ENCODE measurements at places on chromosomes 16 and 17. TPM values are rescaled to one million over a fixed set of nuclear protein-coding genes. Genes with fewer than 3 reads are reported as not detected.
A peak's percentile ranks its signal among the peaks of the same experiment; 100 is the strongest.

The LRRC75A gene
- 7.1 TPM for polyA plus RNA-seq

The STH gene
- polyA plus RNA-seq, result not detected

- DNase-seq, result peak; percentile 33
Measured at GRCh38 chr16:15950161-15950854, 892 bp downstream of the ABCC1 start.

- DNase-seq, result no peak
Measured at GRCh38 chr16:31460582-31461002, 1.3 kb downstream of the ARMC5 start.

The SMPD3 gene
- polyA plus RNA-seq, result 3.0 TPM

- no peak for DNase-seq
Measured at GRCh38 chr17:30545024-30545423, 67.8 kb downstream of the GOSR1 start.

GRCh38 chr16:89319886-89320781, 102.6 kb downstream of the ZNF778 start:
- peak; percentile 75 for DNase-seq

The MARCHF10 gene
- 1.4 TPM for polyA plus RNA-seq

The SPNS3 gene
- 1.1 TPM for polyA plus RNA-seq

The STAC2 gene
- polyA plus RNA-seq, result 0.29 TPM

DNA sequence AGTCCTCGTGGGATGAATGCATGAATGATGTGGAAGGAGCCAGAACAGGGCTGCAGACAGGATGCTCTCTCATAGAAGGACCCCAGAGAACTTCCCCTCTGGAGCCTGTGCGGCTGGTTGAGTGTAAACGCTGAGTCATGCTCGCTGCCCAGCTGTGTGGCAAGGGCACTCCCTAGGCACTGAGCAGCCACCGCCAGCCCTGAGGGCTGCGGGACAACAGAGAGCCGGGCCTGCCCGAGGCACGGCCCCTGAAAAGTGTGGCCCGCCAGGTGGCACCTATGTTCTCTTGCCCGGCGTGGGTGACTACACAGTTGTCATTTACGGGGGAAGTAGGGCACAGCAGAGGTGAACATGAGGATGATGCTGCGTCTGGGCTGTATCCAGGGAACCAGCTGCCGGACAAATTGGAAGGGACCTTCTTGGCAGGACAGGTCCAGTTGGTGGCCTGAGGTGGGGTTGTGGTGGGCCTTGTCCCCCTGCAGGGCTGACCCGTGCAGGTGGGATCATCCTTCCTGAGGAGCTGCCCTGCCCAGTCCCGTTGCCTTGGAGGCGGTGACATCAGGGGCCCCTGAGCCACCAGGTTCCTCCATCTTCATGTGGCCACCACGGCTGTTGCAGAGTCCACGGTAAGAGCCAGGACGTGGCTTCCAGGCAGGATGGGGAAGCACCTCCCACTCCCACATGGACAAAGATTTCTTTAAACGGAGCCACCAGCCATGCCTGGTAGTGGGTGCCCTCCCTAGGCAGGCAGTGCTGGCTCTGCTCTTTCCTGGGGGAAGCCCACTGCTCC, 94.8 kb upstream of the CBX4 start:
- DNase-seq, result no peak

The EXOC3L1 gene
- polyA plus RNA-seq, result 13.7 TPM

- DNase-seq, result no peak
Measured at GRCh38 chr17:8803531-8804420, 4.6 kb upstream of the MFSD6L start.

DNA sequence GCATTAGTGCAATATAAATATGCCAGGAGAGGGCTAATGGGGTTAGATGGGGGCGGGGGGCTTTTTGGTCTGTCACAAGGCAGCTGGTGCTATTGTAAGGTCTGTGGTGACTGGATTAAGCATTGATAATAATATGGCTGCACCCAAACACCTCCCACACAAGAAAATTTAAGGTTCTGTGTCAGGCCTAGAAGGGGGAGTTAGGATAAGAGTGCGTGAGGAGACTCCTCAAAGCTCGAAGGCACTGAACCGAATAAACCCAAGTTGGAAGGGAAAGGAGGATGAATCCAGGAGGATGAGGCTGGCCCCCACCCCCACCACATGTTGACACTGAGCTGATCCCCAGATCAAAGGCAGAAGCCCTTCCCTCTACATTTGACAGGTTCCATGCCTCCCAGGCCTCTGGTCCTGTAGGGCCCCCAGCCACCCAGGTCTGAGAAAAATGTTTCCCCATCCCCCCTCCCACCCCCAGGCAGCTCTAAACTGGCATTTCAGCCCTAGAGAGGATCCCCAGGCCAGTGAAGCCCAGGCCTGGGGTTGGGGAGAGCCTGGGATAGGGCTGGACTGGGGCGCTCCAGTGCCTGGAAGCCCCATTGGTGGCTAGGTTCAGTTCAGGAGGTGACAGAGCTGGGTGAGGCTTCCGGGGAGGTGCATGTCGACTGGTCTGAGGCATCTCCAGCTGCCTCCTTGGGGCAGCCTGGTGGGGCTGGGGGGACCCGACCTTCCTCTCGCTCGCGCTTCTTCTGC, 1.7 kb downstream of the HOXB1 start:
- DNase-seq, result no peak

The SEPTIN12 gene
- 14.6 TPM for polyA plus RNA-seq

DNA sequence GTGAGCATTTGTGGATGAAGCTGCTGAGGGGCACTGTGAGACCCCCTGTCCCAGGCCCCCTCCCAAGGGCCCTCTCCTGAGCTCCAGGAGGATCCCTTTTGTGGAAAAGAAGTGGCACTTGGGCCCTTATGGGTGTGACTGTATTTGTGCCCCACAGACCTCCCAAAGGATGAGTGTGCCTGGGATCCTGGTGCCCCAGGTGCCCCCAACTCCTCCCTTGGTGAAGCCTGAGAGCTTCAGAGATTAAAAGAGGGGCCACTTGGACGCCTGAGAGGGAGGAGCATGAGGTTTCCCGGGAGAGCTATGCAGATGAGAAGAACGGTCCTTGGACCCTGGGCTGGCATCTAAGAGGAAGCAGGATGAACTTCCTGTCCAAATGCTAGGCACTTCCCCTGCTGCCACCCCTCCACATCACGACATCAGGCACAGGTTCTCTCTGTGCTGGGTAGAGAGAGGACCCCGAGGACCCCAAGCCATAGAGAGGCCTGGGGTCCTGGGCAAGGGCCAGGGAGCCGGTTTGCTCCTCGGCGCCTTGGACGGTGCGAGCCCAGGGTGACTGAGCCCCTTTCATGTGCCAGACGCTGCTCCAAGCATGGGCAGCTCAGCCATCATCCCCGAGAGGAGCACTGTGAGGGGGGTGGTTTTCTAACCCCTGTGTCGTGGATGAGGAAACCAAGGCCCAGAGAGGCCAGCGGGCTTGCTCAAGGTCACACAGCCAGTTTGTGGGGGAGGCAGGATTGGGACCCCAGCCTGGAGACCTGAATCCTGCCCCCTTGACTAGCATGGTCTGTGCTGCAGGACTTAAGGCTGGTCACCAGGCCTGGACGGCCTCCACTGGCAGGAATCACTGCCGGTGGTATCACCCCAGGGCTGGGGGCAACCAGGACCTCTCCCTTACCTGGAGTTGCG, 5.6 kb upstream of the ADAM11 start:
- DNase-seq, result no peak

DNA sequence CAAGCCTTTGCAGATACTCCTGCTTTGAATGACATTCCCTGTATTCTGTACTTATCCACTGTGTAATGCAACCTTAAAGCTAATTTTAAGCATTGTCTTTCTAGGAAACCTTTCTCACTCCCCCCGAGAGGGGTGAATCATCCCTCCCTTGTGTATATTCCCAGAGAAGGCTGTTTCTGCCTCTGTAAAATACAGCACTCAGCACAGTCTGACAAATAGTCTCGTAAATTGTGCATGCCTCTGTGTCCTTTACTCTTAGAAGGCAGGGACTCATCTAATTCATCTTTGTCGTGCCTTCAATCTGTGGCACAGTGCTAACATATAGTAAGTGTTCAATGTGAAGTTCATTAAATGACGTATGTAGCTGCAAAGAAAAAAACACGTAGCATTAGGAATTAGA, 200.7 kb downstream of the CA10 start:
- no peak for DNase-seq

DNA sequence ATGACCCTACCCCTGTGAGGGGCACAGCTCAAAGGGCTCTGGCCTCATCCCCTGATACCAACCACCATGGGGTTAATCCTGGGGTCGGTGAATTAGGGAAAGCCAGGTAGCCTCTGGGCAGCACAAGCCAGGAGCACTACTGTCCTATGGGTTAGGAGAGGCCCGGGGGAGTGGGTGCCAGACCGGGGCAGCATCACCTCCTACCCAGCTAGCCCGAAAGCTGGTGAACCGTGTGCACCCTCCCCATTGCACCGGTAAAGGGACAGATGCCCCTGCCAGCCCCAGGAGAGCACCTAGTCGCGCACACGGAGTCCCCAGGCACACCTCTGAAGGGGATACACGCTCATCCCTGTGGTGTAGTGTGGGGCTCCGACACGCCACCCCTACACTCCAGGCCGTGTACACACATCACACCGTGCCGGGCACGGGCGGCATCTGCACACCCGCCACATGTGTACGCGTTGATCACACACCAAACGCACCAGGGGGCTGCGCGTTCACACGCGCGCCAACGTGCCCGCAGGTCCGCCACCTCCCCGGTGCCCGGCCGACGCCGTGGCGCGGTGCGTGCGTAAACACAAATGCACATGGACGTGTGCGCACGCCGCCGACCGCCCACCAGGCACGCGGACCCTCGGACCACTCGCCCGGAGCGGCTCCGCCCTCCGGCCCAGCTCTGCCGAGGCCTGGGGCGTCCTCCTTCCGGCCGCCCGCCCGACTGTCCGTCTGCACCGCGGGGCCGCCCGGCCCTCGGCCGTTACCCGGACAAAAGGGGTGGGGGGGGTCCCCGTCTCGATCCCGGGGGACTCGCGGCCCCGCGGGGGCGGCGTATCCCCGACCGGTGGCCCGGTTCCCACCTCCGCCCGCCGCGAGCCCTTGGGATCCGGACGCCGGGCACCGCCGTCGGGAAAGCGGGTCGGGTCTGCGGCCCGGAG, 785 bp downstream of the UBALD1 start:
- no peak for DNase-seq

- no peak for DNase-seq
Measured at GRCh38 chr17:81341516-81342268, 46.6 kb upstream of the SLC38A10 start.

DNA sequence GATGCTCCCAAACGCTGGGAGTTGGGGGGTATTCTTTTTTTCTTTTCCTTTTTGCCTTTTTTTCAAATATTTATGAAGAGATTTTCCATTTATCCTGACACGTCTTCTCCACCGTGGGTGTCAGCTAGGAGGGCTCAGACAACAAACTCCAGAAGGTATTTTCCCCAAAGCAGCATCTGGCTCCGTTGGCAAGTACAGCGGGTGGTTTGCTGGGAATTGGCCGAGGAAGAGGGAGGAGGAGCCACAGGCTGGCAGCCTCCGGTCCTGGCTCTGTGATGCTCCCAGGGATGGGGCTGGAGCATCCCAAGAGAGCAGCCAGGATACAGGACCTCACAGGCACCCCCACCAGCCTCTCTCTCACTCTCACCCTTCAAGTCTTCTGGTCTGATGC, 10.9 kb upstream of the CACNG4 start:
- DNase-seq, result no peak

The PSME3 gene
- 79.2 TPM for polyA plus RNA-seq

- DNase-seq, result no peak
Measured at GRCh38 chr16:82605863-82606620, 20.7 kb upstream of the CDH13 start.

- no peak for DNase-seq
Measured at GRCh38 chr16:23724785-23725131, 11.7 kb upstream of the ERN2 start.

GRCh38 chr16:79876332-79876730, 275.8 kb upstream of the MAF start:
- DNase-seq, result no peak

The PRSS8 gene
- 98.0 TPM for polyA plus RNA-seq

DNA sequence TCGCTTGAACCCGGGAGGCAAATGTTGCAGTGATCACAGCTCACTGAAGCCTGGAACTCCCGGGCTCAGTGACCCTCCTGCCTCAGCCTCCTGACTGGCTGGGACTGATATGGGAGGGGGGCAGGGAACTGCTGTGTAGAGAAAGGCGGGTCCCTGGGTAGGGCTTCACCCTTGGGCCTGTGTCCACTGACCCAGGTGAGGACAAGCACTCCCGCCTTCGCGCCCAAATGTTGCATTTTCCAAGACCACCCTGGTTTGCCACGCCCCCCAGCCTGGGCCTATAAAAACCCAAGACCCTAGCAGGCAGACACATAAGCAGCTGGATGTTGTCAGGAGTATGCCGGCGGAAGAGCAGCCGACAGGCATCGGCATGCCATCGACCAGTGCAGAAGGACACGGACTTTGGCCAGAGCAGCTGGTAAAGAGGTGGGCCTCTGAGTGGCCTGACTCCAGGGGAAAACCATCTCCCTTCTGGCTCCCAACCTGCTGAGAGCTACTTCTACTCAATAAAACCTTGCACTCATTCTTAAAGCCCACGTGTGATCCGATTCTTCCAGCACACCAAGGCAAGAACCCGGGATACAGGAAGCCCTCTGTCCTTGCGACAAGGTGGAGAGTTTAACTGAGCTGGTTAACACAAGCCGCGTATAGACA, 19.1 kb downstream of the SMYD4 start:
- DNase-seq, result no peak

DNA sequence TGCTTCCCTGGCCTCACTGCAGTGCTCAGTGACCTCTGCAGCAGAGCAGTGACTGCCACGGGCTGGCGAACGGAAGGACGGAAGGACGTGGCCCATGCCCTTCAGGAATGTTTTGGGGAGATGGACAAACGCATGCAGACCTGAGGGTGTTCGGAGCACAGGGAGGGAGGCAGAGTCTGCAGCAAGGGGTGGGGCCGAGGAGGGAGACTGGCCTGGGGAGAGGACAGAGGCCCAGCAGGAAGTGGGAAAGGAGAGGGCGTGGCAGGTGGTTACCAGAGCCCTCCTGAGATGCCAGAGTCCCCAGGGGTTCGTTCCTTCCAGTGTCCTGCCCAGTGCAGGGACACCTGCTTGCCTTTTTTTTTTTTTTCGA, 21.9 kb downstream of the ADORA2B start:
- DNase-seq, result no peak

GRCh38 chr17:42913522-42913921, 12.9 kb downstream of the G6PC1 start:
- DNase-seq, result no peak

DNA sequence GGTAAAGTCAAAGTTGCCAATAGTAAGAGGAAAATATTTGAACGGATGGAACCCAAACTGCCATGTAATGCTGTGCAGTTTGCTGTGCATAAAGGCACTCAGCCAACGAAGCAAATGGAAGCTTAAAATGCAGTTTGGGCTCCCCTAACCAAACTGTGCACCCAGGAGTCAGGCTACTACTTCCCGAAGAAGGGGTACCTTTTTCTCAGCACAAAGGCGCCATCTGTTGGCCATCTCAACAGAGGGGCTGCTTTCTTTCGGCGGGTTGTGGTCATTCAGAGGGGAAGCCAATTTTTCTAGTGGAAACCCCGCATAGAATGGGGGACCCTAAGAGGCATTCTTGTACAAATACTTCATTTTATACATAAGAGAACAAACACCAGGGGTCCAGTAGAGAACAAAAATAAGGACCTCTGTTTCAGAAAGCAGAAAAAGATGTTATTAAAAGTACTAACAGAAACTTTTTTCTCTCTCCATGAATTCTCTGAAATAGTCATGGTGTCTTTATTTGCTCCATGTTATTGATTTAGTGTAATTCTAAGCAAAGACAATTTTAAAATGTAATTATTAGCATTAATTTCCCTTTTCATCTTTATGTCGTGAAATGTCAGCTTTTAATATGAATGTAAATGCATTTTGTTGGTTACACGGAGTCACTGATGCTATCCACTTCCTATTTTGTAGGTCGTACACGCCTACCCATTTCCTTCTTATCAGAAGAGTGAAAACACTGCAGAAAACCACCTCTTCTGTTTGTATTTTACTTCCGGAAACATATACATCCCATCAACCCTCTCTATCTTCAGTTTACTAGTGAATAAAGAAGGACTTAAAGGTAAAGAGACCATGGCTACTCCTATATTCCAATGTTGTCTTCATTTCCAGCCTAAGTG, 453.3 kb downstream of the KCNJ2 start:
- DNase-seq, result peak; percentile 69

All from left lung (tissue), 14 donors.